ENCODE measurements at places on chromosomes 16 and 17.
A peak's percentile ranks its signal among the peaks of the same experiment; 100 is the strongest.

GRCh38 chr17:31175237-31175636 is 80.5 kb downstream of the NF1 start:
- DNase-seq: no peak

DNA sequence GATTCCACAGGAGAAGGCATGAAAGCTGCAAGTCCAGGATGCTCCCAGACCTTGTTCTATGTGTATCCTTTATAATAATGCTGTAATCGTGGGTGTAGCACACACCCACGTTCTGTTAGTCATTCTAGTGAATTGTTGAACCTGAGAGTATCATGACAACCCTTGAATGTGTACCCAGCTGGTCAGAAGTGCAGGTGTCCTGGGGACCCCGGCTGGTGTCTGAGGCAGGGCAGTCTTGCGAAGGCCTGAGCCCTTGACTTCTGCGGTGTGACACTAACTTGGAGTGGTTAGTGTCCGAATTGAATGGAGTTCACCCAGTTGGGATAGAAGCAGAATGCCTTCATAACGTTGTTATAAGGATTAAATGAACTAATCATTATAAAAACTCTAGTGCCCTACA is 218.0 kb upstream of the TNRC6C start:
- DNase-seq: no peak

GRCh38 chr17:44197980-44198720 is 1.5 kb downstream of the ATXN7L3 start:
- DNase-seq: peak; percentile 59

GRCh38 chr17:48647103-48647962 is 21.2 kb upstream of the HOXB9 start:
- peak; percentile 68 for DNase-seq

- DNase-seq: peak; percentile 76
Observed at GRCh38 chr16:4746991-4747574, 12.7 kb downstream of the DNAAF8 start.

- no peak for DNase-seq
Observed at GRCh38 chr17:72466199-72466598, 345.4 kb downstream of the SOX9 start.

DNA sequence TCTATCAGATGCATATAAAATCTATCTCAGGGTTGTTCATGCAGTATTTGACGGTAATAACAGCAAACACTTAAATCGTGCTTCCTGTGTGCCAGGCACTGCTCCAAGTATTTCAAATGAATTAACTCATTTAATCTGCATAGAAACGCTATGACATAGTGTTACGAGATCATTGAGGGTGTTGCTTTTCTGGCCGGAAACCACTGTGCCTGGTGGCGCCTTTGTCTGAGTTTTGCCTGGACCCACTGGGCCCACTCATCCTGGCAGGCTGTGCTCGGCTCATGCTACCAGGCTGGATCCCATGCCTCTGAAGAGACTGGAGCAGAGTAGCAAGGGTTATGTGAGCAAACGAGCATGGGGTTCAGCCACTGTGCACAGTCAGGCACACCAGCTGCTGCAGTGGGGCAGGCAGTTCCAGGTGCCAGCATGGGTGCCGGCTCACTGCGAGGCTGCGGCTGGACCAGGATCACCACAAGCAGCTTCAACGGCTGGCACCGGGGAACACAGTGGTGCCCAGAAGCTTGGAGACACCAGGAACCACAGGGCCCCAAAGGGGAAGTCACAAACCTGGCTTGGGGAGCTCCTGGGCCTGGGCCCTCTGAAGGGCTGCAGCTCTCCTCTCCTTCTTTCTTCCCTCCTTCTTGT is 45.9 kb upstream of the CLEC19A start:
- no peak for DNase-seq

GRCh38 chr17:80498920-80499410 is 22.6 kb upstream of the NPTX1 start:
- DNase-seq: no peak

GRCh38 chr17:50583641-50584040 is 23.1 kb downstream of the CACNA1G start:
- no peak for DNase-seq

DNA sequence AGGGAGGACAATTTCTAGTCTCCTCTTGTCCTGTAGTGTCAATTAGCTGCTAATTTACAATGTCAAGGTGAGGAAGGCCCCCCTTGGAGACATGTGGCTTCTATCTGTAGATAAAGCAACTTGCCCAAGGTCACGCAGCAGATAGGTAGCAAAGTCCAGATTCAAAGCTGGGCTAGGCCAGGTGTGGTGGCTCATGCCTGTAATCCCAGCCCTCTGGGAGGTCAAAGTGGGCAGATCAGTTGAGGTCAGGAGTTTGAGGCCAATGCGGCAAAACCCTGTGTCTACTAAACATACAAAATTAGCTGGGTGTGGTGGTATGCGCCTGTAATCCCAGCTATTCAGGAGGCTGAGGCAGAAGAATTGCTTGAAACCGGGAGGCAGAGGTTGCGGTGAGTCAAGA is 11.1 kb downstream of the TRPV3 start:
- DNase-seq: no peak

DNA sequence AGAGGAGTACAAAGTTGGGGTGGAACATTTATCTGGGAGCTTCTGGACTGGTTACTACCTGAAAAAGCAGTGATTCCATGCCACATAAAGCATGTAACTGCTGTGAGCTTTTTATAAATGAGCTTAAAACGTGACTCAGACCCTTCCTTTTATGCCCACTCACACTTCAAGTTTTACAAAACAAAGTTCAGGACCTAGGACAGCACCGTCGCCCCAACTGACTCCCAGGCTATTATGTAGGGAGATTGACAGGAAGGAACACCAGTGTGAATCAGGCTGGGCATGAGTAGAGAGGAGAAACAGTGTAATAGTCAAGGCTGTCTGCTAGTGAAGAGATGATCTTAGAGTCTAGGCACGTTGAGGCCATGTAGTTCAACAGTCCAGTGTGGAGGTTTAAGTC is 91.6 kb upstream of the DNAH9 start:
- no peak for DNase-seq

GRCh38 chr16:19213885-19214284 is 45.8 kb downstream of the SYT17 start:
- DNase-seq: no peak

DNA sequence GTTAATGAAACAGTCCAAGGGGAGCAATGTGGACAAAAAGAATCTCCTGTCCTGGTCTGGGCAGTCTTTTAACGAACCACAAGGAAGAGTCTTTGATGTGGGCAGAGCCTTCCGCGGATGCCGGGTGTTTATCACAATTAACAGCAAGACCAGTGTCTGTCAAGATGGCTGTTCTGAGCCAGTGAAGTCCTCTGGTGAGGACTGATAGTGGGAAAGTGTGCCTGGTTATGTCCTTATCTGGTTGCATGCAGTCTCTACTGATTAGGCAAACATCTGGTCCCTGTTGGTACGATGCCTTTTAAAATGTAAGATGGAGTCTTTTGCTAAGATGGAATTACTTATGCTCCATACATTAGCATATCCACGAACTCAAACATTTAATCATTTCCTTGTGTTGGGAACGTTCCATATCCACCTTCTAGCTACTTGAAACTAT is 88.5 kb downstream of the ZNF18 start:
- DNase-seq: no peak

DNA sequence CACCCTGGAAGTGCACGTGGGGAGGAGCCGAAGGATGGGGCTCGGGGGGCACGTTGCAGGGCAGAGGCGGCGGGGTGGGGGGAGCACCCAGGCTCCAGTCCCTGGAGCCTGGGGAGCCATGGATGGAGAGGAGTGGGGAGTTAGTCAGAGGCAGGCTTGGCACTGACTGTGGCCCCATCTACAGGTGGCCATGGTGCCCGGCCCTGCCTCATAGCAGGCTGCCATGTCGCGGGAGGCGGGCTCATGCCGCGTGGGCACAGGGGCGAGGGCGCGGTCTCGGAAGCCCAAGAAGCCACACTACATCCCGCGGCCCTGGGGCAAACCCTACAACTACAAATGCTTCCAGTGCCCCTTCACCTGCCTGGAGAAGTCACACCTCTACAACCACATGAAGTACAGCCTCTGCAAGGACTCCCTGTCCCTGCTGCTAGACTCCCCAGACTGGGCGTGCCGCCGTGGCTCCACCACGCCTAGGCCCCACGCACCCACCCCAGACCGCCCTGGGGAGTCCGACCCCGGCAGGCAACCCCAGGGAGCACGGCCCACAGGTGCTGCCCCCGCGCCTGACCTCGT is 3.0 kb downstream of the PRR35 start:
- no peak for DNase-seq

DNA sequence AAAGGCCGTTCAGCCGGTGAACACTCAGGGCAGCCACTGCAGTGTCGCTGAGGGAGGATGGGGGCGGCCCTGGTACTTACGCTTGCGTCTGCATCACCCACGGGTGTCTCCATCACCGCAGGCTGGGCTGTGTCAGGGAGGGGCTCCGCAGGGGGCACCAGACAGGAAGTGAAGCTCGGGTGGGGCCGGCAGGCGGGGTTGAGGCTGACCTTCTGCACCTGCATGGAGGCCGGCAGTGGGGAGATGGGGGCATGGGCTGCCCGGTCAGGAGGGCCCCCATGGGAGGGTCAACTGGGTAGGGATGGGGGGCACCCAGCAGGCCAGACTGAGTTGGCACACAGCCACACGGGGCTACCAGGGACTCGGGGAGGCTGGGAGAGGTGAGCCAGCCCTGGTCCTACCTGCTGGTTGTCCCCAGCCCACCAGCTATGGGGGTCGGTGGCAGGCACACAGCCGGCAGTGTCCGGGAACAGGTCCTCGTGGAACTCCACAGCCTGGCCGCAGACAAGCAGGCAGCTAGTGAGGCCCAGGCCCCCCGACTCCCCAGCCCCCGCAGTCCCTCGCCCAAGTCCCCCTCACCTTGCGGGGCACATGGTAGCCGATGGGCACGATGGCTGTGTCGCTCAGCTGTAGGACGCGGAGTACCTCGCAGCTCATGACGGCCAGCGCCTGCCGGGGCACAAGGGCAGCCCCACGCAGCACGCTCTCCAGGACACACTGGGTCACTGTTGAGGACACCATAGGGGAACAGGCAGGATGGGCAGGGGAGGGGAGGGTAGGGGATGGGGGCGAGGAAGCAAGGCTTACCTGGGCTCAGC is 7.2 kb upstream of the VASN start:
- no peak for DNase-seq

GRCh38 chr16:87850009-87851006 is 19.0 kb downstream of the SLC7A5 start:
- peak; percentile 72 for DNase-seq
